Gastroesophageal sphincter (tissue), 4 donors: ENCODE measurements at places on chromosomes 5 and 9.

DNA sequence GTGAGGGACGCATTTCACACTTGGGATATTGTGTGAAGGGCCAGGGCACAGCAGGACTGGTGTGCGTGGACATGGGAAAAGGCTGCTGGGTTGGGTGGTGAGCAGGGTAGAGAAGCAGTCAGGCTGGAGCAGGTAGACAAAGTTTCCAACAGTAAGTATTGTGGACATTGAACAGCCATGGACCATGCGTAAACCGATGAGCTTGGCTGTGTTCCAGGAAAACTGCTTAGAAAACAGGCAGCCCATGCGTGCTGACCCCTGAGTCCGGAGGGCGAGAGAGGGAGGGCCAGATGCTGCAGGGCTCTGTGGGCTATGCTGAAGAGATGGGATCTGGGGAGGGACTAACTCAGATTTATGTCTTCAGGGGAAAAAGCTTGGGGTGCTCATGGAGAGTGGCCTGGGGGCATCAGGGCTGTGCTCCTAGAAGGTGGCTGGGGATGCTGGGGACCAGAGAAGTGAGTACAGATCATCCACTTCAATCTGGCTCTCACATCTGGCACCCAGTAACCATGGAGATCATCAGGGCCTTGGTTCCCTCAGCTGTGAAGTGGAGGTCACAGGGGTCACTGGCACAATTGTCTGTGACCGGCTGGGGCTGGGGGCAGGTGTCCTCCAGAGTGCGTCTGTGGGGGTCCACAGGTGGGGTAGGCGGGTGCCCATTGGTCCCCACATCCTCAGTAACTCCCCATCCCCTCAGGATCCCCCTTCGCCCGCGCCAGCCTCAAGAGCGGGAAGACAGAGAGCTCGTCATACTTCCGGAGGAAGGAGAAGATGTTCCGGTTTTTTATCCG is 93.3 kb downstream of the CACNA1B start:
- H3K4me3 ChIP-seq = no peak overlapping the region
- no peaks in the 10 kb centered on the region for H3K36me3 ChIP-seq
- peaks cover 47% of the 10 kb centered on the region for H3K27me3 ChIP-seq

DNA sequence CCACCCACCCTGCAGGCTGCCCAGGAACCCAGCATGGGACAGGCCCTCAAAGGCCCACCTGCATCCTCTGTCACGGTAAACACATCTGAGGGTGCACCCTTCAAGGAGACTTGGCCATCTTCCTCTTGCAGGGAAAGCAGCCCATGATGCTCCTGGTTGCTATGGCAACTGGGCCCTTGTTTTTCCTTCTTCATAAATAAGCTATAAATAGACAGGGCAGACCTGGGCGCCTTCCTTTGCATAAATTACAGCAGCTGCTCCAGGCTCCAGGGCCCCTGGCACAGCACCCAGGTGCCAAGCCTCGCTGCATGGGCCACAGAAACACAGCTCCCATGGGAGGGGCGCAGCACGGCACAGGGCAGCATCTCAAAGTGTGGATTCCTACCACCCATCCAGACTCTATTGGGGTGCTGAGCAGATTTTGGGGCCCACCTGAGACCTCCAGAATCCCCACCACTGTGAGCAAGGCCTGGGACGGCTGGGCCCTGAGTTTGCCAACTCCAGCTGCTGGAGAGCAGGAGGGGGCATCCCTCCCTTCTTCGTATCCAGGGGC is 5.8 kb upstream of the PSMB7 start:
- no peaks in the 10 kb centered on the region for H3K4me1 ChIP-seq
- no peaks in the 10 kb centered on the region for H3K27me3 ChIP-seq
- no peak overlapping the region for H3K4me3 ChIP-seq
- no peak for ATAC-seq
- H3K27ac ChIP-seq = peak overlapping the region; percentile 9

GRCh38 chr9:73813546-73813945 is 661.9 kb downstream of the ANXA1 start:
- H3K36me3 ChIP-seq = no peaks in the 10 kb centered on the region
- no peak overlapping the region for H3K4me3 ChIP-seq
- H3K27ac ChIP-seq = no peak overlapping the region
- H3K27me3 ChIP-seq = no peaks in the 10 kb centered on the region
- ATAC-seq = no peak
- no peaks in the 10 kb centered on the region for H3K4me1 ChIP-seq

DNA sequence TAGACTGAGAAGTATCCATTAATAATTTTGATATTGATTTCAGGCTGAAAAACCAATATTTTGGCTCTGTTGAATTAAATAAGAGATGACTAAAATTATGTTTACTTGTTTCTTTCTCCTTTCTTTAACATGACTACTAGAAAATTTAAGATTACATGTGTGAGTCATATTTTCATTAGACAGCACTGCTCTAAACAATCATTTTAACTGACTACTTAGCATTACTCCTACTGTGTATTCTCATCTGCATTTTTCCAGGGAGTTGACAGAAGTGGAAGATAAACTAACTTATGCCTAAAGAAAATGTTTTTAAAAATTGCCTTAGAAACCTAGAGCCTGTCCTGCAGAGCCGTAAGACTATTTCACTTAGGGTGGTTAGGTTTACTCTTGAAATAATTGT is 29.1 kb downstream of the TNC start:
- H3K27ac ChIP-seq = no peak overlapping the region
- H3K4me1 ChIP-seq = peaks cover 3% of the 10 kb centered on the region
- peaks cover 40% of the 10 kb centered on the region for H3K36me3 ChIP-seq
- H3K27me3 ChIP-seq = no peaks in the 10 kb centered on the region

GRCh38 chr9:27888661-27889295 is 315.5 kb upstream of the C9orf72 start:
- no peaks in the 10 kb centered on the region for H3K27me3 ChIP-seq
- no peak overlapping the region for H3K4me3 ChIP-seq
- ATAC-seq = no peak
- H3K27ac ChIP-seq = no peak overlapping the region

GRCh38 chr5:97425511-97425910 is 242.5 kb upstream of the RIOK2 start:
- H3K27me3 ChIP-seq = no peaks in the 10 kb centered on the region
- no peak overlapping the region for H3K27ac ChIP-seq
- H3K36me3 ChIP-seq = no peaks in the 10 kb centered on the region
- no peak for ATAC-seq
- H3K4me3 ChIP-seq = no peak overlapping the region
